AG08395 (cell line): ENCODE measurements at places on chromosomes 11 and 22.

DNA sequence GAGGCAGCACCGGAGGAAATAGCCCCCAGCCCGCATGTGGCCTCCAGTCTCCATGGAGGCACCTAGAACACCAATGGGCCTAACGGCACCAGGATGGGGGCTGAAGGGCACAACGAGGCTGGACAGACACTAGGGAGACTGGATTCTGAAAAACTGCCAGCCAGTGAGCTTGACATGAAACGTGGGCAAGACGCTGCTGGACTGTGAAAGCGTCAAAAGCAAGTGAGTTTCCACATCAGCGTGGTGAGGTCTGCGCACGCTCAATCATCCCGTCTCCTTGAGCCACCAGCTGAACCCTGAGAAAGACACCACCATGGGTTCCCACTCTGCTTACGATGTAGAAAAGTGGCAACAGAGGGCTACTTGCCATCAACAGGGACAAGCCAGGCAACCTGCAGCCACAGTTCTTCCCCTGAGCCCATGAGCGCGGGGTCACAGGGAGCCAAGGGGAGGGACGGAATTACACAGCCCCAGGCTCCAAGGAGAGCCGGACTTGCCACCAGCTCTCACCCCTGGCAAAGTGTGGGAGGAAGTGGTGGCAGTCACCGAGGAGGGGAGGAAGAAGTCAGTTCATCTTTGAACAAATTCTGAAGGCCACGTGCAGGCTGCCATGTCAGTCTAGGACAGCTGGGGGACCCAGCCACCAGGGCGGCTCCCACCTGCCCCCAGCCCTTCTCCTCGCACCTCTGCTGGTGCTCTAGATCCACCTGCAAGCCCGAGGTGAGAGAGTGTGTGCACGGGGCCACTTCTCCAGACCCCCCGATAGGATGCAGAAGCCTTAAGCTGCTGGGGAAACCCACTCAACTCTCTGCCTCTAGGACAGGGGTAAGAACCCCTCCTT is 131.1 kb downstream of the MPPED1 start:
- DNase-seq, result no peak

DNA sequence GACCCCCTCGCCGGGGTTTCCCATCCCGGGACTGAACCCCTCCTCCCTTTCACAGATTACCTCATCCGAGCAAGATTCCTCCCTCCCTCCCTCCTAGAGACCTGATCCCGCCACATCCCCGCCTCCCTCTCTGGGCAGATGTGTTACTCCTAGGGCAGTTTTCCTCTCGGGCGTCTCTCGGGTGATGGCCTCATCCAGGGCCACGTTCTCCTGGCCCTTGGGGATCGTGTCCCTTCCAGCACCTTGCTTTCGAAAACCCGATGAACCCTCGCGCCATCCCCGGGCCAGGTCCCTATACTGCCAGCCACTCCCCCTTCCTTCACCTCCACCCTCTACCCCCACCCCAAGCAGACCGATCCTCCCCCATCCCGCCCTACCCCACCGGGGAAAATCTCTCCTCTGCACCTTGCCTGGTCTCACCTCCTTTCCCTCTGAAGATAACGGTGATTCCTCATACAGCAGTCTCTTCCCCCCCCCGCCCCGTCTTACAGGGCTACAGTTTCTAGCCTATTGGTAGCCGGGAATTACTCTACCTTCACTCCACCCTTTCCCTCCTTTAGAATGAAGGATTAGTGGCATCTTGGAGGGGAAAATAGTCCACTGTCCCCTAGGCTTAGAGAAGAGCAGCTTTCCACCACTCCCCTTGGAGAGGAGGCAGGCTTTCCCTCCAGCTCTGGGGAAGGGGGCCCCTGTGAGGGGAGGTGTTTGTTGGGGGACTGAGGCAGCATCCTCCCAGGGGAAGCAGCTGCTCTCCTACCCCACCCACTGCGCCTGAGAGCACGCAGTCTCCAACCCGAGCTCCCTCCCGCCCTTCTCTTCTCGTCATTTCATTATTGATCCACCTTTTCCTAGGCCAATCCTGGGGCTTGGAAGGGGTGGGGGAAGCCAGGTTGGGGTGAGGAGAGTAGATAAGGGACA is 1.2 kb downstream of the KMT2A start:
- peak; percentile 44 for DNase-seq

- peak; percentile 53 for DNase-seq
Observed at GRCh38 chr11:128437136-128437535, 150.2 kb downstream of the ETS1 start.

GRCh38 chr22:46349238-46349637 is 13.7 kb downstream of the TRMU start:
- DNase-seq, result no peak

- DNase-seq, result peak; percentile 35
Observed at GRCh38 chr11:88398372-88398771, 60.8 kb upstream of the CTSC start.
